ENCODE measurements at places on chromosomes 7 and 10.

GRCh38 chr10:62058476-62058875, 157.0 kb downstream of the ARID5B start:
- DNase-seq = no peak

- DNase-seq = no peak
These were observed 764.3 kb downstream of the GRID1 start for GRCh38 chr10:85602306-85602705.

GRCh38 chr7:56538541-56539429, 422.6 kb upstream of the NUPR2 start:
- DNase-seq = no peak

DNA sequence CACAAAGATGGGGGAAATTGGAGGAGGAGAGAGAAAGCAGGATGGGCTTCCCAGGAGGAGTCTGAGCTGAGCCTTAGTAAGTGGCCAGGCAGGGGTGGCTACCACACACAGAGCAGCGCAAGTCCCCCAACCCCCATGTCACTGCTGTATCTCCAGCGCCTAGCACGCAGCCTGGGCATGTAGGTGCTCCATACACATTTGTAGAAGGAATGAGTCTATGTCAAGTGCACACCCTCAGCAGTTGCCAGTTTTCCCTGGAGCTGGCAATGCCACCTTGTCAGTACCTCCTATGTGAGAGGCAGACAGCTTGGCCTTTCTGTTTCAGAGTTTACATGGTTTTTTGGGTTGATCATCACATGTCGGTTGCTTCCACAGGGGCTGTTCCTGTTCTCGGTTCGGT, 116.1 kb downstream of the CLEC2L start:
- DNase-seq = no peak

Measured in OCI-LY7 (cell line).